D341Med (cell line): ENCODE measurements at places on chromosomes 7 and 10.
A peak's percentile ranks its signal among the peaks of the same experiment; 100 is the strongest.

DNA sequence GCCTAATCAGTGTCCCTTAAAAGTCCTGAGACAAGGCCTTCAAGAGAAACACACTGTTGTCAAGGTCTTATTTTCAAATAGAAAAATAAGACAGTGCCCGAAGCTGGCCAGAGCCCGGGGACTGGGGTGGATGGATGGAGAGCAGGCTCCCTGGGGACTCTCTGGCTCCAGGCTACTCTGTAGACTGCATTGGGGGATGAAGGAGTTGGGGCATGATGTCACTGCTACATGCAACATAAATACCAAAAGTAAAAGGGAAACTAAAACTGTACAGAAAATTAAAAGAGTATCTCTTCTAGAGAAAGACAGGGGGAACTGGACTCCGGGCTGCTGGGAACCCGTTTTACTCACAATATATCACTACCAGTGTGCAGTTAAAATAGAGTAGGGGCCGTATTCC, 629.8 kb downstream of the KCNMA1 start:
- no peak for DNase-seq

GRCh38 chr10:47388879-47389278, 4.8 kb upstream of the ZNF488 start:
- DNase-seq = no peak

GRCh38 chr10:110269374-110270318, 35.1 kb downstream of the SMNDC1 start:
- no peak for DNase-seq

- no peak for DNase-seq
Measured at GRCh38 chr10:58755340-58755610, 242.6 kb downstream of the BICC1 start.

- no peak for DNase-seq
Measured at GRCh38 chr7:93212881-93213280, 13.4 kb downstream of the HEPACAM2 start.

- DNase-seq = no peak
Measured at GRCh38 chr10:110446954-110447608, 50.6 kb upstream of the DUSP5 start.

DNA sequence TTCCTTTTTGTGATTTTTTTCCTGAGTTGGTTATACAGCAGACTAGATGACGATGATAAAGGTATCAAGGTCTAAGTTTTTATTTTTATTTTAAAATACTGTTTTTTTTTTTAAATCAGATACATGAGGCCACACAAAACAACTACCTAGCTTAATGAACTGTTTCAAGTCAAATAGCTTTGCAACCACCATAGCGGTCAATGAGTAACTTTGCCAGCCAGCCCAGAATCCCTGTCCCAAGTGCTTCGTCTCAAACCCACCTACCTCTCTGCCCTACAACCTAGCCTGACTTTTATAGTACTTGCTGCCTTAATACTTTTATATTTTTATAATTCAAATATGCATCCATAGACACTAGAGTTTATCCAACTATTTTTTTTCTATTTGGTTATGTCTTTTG, 676.5 kb downstream of the NRG3 start:
- no peak for DNase-seq

DNA sequence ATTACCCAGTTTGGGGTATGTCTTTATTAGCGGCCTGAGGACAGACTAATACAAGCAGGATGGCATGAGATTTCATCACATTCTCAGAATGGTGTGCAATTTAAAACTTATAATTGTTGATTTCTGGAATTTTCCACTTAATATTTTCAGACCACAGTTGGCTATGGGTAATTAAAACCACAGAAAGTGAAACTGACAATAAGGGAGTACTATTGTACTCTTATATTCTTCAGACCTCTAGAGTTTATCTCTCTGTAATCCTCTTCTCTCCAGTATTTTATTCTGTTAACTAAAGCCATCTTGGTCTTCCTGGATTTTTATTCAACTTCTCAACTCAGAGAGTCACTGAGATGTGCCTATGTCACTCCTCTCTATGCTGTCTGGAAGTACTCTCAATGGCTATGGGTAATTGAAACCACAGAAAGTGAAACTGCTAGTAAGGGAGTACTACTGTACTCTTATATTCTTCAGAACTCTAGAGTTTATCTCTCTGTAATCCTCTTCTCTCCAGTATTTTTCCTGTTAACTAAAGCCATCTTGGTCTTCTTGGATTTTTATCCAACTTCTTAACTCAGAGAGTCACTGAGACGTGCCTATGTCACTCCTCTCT, 118.3 kb downstream of the PPP1R17 start:
- no peak for DNase-seq

DNA sequence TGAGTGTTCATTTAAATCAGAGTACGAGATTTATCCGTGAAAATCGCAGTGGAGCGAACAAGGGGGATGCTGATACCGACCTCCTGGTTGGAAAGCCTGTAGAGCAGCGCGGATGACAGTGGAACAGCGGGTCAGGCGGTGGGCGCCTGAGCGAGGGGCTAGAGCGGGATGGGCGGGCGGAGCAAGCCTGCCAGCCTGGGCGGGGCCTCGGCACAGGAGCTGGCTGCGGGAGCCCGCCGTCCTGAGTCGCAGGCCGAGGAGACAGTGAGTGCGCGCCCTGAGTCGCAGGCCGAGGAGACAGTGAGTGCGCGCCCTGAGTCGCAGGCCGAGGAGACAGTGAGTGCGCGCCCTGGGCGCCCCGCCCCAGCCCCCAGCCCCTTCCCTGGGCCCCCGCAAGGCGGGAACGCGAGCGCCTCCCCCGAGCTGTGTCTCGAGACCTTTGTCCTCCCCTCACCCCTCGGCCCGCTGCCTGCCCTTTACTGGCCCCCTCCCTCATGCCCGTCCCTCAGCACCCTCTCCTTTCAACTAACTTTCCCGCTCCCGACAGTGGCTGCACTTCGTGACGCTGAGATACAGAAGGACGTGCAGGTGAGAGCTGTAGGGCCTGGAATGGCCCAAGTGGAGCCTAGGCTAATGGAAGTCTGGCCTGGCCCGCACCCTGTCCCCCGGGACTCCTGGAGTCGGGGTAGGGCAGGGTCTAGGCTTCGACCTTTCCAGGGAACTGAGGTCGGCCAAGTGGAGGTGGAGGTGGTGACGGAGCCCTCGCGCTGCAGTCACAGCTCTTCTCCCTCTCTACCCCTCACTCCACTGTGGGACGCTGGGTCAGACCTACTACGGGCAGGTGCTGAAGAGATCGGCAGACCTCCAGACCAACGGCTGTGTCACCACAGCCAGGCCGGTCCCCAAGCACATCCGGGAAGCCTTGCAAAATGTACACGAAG, at the start of gene AS3MT:
Gene AS3MT, plus strand, starts transcription at position 213 of the 941 bp plus-strand sequence. Its CDS starts 123 bp downstream, at position 336.
- DNase-seq = peak; percentile 79

DNA sequence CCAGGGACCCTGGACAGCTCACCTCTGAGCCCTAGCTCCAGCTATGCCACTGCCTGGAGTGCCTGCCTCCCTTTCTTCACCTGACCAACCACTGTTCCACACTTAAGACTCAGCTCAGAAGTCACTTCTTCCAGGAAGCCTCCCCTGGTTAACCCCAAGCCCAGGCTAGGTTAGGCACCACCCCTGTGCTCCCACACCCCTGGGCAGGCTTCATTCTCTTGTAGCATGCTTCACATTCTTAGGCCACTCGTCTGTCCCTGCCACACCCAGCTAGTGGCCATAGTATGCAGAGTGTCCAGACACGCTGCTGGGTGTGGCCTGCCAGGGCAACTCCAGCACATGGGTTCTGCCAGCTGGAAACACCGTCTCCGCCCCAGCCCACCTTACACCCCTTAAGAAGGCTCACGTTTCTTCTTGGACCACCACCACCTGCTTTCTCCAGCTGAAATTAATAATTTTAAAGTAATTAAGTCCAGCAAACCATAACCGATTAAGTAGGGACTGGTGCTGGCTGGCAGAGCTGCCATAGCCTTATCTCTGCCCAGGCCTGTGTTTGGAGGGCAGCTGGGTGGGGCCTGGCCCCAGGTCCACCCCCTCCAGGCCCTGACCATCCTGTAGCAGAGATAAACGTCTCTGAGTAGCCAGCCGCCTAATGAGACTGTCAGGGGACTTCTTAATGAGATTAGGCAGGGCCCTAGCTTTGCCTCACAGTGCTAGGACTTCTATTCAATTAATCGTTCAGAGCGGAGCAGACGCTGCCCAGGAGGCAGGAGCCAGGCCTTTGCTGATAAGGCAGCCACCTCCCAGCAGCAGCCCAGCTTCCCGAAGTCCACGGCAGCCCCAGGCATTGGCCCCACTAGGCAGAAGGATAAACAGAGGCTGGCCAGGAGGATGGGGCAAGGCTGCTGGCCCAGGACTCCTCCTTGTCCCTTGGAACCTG, 20.5 kb downstream of the GRID1 start:
- peak; percentile 46 for DNase-seq

GRCh38 chr7:150818971-150819370, 18.4 kb downstream of the TMEM176A start:
- no peak for DNase-seq

GRCh38 chr10:6151087-6151977, 51.4 kb upstream of the PFKFB3 start:
- no peak for DNase-seq

GRCh38 chr10:22486431-22486830, 141.1 kb downstream of the SPAG6 start:
- DNase-seq = no peak

DNA sequence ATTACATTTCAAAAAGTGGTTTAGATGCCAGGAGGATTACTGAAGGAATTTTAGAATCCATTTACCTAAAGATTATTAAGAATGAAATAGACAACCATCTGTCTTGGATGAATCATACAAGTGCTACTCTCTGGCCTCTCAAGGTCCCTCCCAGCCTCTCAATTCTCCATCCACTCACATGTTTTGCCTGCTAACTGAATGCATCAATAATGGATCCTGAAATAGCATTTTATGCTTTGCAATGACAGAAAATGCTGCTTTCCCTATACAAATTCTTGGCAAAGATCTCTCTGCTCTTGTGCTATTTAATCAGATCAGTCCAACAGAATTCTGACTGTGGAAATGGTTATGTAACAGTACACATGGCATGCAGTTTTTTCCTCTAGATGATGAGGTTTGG, 68.1 kb downstream of the HBP1 start:
- DNase-seq = no peak

GRCh38 chr10:13852872-13853271, 266.1 kb downstream of the PRPF18 start:
- no peak for DNase-seq

- no peak for DNase-seq
Measured at GRCh38 chr10:14652816-14653215, 121.9 kb downstream of the FAM107B start.

DNA sequence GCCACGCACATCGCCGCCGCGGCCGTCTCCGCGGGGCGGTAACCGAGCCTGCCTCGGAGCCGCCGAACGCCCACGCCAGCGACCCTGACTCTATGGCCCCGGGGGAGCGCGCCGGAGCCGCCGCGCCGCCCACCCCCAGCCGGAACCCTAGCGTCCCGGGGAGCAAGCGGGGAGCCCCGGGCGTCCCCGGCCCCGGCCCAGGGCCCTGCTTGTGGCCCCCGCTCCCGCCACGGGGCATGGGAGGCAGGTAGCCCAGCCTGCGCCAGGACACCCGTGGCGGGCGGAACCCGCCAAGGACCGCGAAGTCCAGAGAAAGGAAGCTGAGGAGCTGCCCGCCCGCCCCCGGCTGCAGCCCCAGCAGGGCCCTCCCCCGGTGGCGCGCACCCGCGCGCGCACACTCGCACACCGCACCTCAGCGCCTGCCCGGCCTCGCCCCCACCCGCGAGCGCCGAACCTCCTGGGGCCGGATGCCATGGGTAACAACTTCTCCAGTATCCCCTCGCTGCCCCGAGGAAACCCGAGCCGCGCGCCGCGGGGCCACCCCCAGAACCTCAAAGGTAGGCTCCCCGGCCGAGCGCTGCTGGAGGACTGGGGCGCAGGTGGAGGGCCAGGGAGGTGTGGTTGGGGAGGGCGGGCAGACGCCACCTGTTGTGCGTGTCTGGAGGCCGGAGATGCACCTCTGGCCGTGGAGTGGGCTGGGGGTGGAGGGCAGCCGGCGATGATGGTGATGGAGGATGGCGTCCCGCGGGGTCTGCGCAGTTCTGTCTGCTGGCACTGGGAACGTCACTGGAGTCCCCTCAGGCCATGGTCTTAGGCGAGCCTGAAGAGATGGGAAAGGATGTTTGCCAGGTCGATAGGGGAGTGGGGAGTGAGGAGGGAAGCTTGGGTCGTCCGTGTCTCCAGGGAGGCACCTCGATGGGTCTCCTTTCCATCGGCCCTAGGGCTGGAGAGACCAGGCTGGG, 692 bp downstream of the NEURL1 start:
- DNase-seq = peak; percentile 40

DNA sequence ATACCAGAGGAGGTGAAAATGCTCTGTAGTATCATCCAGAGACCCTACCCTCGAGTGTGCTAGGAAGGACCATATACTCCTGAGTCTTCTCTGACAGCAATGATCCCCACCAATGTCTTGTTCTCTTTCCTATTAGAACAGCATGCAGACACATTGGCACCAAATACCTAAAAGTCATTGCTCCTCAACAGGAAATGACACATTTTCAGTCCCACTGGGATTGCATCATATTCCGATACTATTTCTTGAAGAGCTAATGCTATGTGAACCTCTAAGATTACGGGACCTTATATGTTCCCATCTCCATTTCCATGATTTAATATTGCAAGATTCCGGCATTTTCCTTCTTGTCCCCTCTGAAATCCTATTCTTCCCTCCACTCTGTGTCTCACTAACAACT, 177.4 kb downstream of the NRP1 start:
- DNase-seq = no peak

DNA sequence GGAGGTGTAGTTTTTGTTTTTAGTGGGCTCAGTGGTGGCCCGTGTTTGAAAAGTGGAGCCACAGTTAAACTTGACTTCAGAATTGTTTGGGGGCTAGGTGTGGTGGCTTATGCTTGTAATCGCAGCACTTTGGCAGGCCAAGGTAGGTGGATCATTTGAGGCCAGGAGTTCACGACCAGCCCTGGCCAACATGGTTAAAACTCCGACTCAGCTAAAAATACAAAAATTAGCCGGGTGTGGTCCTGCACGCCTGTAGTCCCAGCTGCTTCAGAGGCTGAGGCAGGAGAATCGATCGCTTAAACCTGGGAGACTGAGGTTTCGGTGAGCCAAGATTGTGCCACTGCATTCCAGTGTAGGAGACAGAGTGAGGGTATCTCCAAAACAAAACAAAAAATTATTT, 1.8 kb downstream of the CCT6A start:
- DNase-seq = no peak

- no peak for DNase-seq
Measured at GRCh38 chr7:21580073-21580521, 37.3 kb downstream of the DNAH11 start.
